ENCODE measurements at places on chromosomes 2 and 18.

DNA sequence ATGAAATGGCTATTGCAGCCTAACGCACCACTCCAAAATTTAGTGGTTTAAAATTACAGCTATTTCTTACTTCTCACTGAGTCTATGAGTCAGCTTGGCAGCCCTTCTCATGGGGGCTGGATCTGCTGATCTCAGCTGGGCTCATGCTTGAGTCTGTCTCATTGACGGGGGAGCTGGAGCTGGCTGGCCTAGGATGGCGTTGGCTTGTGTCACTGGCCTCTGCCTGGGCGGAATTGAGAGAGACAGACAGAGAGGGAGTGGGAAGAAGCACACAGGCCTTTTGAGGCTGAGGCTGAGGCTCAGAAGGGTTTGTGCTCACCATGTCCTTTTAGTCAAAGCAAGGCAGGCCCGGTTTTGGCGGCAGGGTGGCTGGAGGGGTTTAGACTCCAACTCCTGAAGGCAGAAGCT, 412.1 kb upstream of the MYT1L start:
- peak; percentile 15 for DNase-seq

DNA sequence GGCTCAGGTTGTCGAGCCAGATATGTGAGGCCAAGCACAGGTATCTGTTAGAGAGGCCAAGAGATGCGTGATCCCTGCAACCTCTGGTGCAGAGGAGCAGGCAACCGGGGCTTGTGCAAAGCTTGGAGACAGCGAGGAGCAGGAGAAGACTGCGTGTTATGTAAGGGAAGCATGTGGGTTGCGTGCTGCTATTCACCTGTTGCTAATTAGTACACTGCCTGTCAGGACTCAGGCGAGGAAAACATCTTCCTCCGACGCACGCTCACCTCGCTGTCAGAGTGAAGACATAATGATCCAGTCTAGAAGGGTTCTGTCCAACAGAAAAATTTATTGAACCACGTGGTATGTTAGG, 102.5 kb downstream of the HNRNPLL start:
- DNase-seq: no peak

GRCh38 chr2:55837073-55837472, 86.5 kb downstream of the EFEMP1 start:
- no peak for DNase-seq

DNA sequence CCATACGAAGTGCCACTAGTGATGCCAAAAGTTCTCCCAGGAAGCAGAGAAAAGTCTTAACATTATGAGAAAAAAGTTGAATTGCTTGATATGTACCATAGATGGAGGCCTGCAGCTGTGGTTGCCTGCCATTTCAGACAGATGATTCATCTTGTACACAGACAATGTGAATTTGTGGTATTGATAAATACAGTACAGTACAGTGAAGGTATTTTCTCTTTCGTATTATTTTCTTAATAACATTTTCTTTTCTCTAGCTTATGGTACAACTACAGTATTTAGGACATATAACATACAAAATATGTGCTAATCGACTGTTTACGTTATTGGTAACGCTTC, 33.6 kb upstream of the VWC2L start:
- no peak for DNase-seq

GRCh38 chr2:30179536-30179935, 32.7 kb downstream of the YPEL5 start:
- no peak for DNase-seq

DNA sequence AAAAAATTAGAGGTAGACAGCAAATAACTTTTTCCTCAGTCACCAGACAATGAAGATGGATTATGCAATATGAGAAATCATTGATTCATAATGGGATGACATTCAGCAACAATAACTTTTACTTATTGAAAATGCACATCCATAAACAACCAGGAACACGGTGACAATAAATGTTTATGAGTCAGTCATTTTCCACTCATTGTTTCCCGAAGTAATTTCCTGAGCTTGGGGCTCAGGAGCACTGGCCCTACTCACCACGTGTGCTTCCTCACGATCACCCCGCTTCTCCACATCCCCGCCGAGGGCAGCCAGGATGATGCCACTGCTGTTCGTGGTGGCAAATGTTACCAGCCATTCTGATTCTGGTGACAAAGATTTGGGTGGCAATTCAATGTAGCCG, 156.3 kb downstream of the LAMA1 start:
- DNase-seq: no peak

DNA sequence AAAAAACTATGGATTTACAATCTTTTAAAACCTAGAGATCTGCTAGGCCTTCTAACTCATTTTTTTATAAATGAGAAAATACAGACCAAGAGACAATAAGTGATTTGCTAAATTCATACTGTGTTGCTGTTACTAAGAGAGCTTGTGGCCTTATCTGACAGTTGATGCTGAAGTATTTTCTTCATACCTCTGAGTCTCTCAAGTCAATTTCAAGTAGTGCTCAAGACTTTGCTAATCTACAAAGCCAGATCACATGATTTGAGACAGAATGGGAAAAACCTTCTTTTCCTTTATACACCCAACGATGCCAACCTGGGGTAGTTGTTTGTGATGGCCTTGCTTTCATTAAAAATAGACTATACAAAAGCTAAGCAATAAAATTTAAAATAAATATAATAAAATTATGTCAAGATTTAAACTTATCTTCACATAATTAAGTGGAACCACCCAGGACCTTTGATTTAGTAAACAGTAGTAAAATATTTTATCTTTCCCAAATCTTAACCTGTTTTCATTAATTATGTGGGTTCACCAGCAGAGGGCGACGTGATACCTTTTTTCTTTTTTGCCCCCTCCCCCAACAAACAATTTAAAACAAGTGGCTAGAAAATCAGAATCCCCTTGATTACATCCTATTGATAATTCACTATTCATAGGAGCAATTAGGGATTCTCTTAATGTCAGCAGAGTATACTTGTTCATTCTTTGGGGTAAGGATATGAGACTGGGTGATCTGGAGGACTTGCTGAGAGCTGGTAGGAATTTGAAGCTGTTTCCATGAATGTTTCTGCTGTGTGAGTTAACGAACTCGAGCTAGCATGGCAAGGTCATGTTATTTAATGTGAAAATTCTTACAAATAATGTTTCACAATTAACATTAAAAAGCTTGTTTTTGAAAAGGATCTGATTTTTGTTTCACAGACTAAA, 49.6 kb upstream of the SLC5A7 start:
- DNase-seq: no peak

- DNase-seq: peak; percentile 63
Measured at GRCh38 chr2:227890495-227891079, 19.2 kb downstream of the DAW1 start.

GRCh38 chr2:30636311-30636710, 170.9 kb downstream of the CAPN13 start:
- DNase-seq: no peak

DNA sequence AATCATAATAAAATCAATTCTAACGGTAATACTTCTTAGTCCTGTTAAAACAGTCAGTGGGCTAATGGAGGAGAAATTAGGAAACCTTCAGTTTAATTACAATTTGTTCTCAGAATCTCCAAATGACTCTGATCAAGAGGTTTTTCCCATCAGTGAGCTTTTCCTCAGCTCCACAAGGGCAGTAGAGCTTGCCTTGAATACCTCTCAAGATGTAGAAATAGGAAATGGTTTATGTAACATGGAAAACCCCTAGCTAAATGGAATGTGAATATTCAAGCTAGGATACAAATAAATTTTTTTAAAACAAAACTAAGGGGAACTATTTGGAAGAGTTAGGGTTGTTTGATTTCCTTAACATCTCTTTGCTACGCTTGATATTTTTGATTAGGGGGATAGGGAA, 87.5 kb downstream of the PLEKHM3 start:
- peak; percentile 35 for DNase-seq

- peak; percentile 30 for DNase-seq
Measured at GRCh38 chr2:85537600-85538506, 1.1 kb upstream of the MAT2A start.

- DNase-seq: no peak
Measured at GRCh38 chr2:187986390-187987105, 305.1 kb upstream of the GULP1 start.

DNA sequence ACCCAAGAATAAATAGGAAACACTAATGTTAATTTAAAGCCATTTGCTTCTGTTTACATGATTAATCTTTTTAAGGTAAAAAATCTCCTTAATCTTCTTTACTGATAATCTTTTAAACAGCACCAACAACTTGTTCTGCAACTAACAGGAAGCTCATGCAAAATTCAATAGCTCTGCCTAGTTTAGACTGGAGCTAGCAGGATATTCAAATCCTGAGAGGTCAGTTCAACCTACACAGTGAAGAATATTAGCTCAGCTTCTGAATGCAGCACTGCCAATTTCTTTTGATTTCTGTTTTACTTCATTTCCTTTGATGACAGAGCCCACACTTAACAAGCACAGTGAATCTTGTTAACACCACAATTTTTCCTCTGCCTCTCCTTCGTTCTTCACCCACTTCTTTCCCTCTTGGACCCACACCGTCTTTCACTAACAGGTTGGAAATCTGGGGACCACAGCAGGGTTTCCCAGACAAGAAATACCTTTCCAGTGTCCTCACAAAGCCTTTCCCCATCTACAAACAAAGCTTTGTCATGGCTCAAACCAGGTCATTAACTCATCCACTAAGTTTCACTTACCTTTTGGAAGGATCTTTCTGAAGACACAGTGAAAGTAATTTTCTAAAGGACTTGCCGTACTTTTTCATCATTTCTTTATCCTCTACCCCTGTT, 109.8 kb downstream of the STK39 start:
- DNase-seq: no peak

DNA sequence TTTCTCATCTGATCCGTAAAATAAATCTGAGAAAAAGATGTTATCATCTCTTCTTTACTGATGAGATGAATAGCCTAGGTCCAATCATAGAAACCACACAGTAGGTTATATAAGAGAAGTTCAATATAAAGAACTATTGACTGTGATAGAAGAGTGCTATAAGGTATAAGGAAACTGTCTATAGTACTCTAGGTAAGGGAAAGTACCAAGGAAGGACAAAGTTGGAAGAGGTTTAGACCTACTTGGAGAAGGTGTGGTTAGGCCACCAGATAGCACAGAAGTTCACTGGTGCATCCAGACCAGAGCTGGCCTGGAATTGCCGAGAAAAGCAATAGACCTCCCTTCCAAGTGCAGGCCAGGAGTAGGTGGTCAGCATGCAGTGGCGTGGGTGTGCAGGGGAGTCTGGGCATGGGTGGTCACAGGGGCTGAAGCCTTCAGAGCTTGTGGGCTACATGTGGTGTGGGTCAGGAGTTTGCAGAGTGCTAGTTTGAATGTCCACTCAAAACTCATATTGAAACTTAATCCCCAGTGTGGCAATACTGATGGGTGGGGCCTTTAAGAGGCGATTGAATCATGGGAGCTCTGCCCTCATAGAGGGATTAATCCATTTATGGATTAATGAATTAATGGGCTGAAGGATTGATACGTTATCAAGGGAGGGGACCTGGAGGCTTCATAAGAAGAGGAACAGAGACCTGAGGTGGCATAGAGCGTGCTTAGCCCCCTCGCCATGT, 86.3 kb downstream of the ALPK2 start:
- DNase-seq: no peak

DNA sequence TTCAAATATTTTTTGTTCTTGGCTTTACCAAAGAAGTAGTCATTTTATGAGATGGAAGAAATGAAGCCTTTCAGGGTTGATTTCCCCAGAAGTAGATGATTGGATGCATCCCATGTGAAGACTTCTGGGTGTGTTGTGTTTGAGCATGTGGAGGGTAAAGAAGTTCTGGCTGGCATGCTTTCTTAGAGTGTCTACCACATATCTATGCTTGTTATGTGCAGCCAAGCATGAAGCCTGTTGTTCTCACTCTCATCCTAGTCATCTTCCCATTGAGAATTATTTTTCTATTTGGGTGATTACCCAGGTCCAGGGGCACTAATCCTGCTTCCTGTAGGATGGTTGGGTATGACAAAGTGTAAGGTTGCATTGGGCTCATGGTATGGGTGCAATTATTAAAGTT, 472.9 kb downstream of the PTPRM start:
- peak; percentile 8 for DNase-seq

- peak; percentile 68 for DNase-seq
Measured at GRCh38 chr2:145484448-145485097, 964.7 kb upstream of the ZEB2 start.

- no peak for DNase-seq
Measured at GRCh38 chr18:57497372-57498294, 62.5 kb downstream of the ONECUT2 start.

- DNase-seq: no peak
Measured at GRCh38 chr2:9165625-9166024, 41.0 kb upstream of the ASAP2 start.

DNA sequence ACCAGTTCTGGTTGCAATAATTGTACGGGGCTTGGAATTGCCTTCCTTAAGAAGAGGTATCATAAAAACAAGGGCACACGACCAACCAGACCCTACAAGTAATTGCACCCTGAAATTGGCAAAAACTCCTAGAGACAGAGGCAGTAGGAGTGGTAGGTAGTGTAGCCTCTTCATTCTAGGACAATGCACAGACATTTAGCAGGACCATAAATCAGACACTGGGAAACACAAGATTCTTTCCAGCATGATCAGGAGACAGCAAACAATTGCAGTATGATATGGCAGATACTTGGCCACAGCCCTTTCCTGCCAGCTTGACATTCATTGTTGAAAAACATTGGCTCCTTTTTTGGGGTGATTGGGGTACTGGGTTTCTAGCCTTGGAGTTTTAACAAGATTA, 186.6 kb upstream of the PIK3C3 start:
- DNase-seq: no peak

All from kidney glomerular epithelial cell (primary cell).